ENCODE measurements at places on chromosomes 7 and 10. TPM values are rescaled to one million over a fixed set of nuclear protein-coding genes. Genes with fewer than 3 reads are reported as not detected.

Gene MMP21
- 0.18 TPM for total RNA-seq

Gene ITIH5
- total RNA-seq: 34.2 TPM

Gene TET1
- 20.6 TPM for total RNA-seq

Gene NUTM2E
- total RNA-seq: 0.35 TPM

Gene PAPOLB
- 0.22 TPM for total RNA-seq

Gene CCL24
- 0.13 TPM for total RNA-seq

Gene TMEM176A
- total RNA-seq: 6.2 TPM

Gene SPDYE5
- total RNA-seq: 0.04 TPM

DNA sequence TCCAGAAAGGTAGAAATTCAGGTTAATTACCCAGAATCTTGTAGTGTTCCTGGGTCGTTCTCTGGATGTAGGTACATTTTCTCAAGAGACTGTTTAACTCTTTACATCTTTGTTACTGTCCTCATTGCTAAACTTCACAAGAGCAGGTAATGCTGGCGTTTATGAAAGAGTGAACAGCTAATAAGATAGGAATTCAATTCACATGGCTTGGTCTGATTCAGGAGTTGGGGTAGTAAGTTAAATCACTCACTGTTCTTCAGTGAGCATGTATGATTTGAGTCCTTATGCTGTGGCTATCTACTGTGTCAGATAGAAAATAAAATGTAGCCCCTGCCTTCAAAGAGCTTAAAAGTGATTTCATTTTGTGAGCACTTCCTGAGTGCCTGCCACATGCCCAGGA is 480.0 kb downstream of the LRMDA start:
- no peak overlapping the region for H3K4me3 ChIP-seq
- no peak overlapping the region for H3K27ac ChIP-seq
- H3K36me3 ChIP-seq: no peaks in the 10 kb centered on the region
- DNase-seq: no peak
- H3K4me1 ChIP-seq: no peaks in the 10 kb centered on the region

GRCh38 chr7:101163279-101164070 is 1.9 kb downstream of the VGF start:
- H3K27me3 ChIP-seq: peaks cover 68% of the 10 kb centered on the region
- H3K36me3 ChIP-seq: peaks cover 21% of the 10 kb centered on the region
- H3K4me3 ChIP-seq: peak overlapping the region; percentile 17
- peaks cover 32% of the 10 kb centered on the region for H3K4me1 ChIP-seq
- no peak overlapping the region for H3K27ac ChIP-seq

GRCh38 chr10:73485320-73485719 is 10.5 kb downstream of the PPP3CB start:
- DNase-seq: peak; percentile 44
- peaks cover 13% of the 10 kb centered on the region for H3K36me3 ChIP-seq
- H3K27ac ChIP-seq: peak overlapping the region; percentile 40
- H3K4me3 ChIP-seq: no peak overlapping the region
- H3K4me1 ChIP-seq: no peaks in the 10 kb centered on the region

DNA sequence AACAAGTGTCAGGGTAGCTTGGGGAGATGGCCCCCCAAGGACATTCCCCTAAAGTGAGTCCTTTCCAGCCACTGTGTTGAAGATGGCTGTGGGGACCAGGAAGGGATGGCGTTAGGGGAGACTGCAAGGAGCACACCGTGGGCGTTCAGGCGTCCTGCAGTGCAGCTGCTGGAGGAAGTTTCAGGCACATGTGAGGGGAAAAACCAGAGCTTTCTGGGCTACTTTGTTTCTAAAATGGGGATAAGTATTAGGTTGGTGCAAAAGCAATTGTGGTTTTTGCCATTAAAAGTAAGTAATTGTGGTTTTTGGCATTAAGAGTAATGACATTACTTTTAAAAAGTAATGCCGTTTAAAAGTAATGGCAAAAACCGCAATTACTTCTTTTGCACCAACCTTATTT is 14.3 kb downstream of the PRF1 start:
- H3K36me3 ChIP-seq: no peaks in the 10 kb centered on the region
- H3K4me1 ChIP-seq: peaks cover 80% of the 10 kb centered on the region
- H3K27ac ChIP-seq: peak overlapping the region; percentile 91
- H3K4me3 ChIP-seq: no peak overlapping the region

- peak overlapping the region; percentile 31 for H3K27ac ChIP-seq
- H3K27me3 ChIP-seq: no peaks in the 10 kb centered on the region
- H3K4me3 ChIP-seq: no peak overlapping the region
These were observed 81.7 kb downstream of the NRP1 start for GRCh38 chr10:33252794-33253203.

- H3K36me3 ChIP-seq: no peaks in the 10 kb centered on the region
- H3K4me3 ChIP-seq: no peak overlapping the region
- H3K27me3 ChIP-seq: no peaks in the 10 kb centered on the region
- H3K4me1 ChIP-seq: no peaks in the 10 kb centered on the region
- no peak overlapping the region for H3K27ac ChIP-seq
These were observed 136.0 kb upstream of the WNT16 start for GRCh38 chr7:121192834-121193233.

DNA sequence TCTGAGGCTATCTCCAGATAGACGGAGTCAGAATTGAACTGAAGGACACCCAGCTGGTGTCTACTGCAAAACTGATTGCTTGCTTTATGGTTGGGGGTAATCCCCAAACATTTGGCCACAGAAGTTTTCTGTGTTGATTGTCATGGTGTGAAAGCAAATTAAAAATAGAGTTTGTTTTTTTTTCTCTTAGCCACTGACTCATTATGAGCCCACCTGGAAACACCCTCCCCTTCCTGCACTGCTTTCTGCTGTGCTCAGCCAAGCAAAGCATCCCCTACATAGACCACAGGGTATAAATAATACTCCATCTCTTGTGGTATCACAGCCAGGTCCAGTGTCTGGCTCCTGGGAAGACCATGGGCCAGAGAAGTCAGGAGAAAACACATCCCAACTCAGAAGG is 6.5 kb upstream of the VWC2 start:
- no peaks in the 10 kb centered on the region for H3K4me1 ChIP-seq
- no peak overlapping the region for H3K4me3 ChIP-seq
- H3K27me3 ChIP-seq: peaks cover 14% of the 10 kb centered on the region
- DNase-seq: no peak
- no peak overlapping the region for H3K27ac ChIP-seq

DNA sequence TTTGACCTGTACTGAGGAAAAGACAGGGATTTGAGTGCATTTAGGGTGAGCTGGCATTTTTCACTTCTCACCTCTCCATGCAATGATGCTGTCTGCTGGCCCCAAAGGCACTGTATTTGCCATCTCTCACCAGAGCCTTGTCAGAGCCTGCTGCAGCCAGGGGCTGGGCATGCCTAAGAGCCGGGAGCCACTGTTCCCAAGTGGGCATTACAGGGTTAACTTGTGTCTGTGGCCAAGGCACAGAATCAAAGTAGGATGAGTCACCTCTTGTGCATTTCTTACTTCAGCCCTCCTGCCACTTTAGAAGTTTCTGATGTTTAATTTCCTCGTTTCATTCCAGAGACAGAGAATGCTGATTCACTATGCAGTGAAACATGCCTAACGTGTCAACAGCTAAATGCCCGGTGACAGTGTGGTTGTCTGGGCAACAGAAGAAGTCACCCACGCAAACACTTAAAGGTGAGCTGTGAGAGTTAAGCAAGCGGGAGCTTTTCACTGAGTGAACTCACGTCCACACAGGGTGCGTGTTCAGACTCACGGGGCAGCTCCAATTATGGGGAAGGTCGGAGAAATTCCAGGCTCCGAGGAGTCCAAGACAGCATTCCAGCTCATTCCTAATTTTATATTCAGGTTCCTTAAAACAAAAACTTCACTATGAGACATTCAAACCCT is 57.1 kb upstream of the IGFBP3 start:
- H3K4me1 ChIP-seq: peaks cover 19% of the 10 kb centered on the region
- peaks cover 2% of the 10 kb centered on the region for H3K27me3 ChIP-seq
- H3K27ac ChIP-seq: peak overlapping the region; percentile 67
- no peaks in the 10 kb centered on the region for H3K36me3 ChIP-seq

DNA sequence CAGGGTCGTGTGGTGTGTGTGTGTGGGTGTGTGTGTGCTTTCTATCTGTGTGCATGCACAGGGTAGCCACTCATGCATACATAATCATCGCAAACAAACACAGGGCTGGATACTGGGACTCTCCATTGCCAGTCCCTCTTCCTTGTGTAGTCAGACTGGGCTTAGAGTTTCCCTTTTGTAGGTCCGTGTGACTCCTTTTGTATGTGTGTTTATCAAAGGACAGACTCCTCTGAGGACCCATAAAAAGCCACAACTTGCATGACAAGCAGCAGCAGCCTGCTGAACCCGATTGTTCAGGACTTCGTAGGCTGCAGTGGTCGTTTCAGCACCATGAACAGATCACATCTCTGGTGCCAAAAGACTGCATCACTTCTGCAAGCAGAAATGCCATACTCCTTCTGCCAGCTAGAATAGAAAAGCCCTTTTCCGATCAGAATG is 895 bp downstream of the VSTM2A start:
- no peak overlapping the region for H3K27ac ChIP-seq
- H3K36me3 ChIP-seq: no peaks in the 10 kb centered on the region
- H3K4me1 ChIP-seq: peaks cover 9% of the 10 kb centered on the region
- peak; percentile 62 for DNase-seq
- H3K4me3 ChIP-seq: no peak overlapping the region

DNA sequence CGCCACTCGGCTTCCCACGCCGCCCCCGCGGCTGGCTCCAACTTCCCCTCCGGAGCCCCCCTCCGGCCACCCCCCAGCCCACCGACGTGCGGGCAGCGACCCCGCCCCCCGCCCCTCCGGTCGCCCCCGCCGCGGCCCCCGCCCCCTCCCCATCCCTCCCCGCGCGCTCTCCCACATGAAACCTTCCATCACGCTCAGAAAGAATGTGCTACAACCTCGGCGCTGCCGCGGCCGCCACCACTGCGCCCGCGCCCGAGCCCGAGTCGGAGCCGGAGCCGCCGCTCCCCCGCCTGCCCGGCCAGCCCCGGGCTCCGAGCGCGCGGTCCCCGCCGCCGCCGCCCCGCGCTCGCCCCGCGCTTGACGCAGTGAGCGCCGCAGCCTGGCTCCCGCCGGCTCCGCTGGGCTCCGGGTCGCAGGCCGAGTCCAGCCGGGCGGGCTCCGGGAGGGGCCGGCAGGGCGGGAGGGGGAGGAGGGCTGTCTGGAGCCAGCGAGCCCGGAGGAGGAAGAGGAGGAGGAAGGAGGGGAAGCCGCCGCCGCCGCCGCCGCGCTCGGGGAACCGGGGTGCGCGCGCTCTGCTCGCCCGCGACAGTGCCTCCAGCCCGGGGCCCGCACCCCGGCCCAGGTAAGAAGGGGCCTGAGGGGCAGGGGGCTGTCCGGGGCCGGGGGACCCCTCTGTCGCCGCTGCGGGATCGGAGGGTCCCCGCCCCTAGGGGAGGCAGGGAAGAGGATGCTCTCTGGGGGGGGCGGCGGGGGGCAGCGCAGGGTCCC is 4.3 kb upstream of the ELFN1 start:
- peaks cover 37% of the 10 kb centered on the region for H3K4me1 ChIP-seq
- H3K4me3 ChIP-seq: peak overlapping the region; percentile 66
- H3K36me3 ChIP-seq: no peaks in the 10 kb centered on the region

- peak within 1 kb of the TSS; percentile 95 for H3K4me3 ChIP-seq
- no peaks in the 10 kb centered on the region for H3K4me1 ChIP-seq
These were observed at the start of gene BET1 for GRCh38 chr7:94004024-94004951. TSS of gene BET1 (minus strand) at chr7:94004355. CDS start at chr7:94004216, 139 bp downstream.

GRCh38 chr7:152344253-152344652 is 91.5 kb downstream of the KMT2C start:
- no peak overlapping the region for H3K4me3 ChIP-seq
- no peak overlapping the region for H3K27ac ChIP-seq
- no peak for DNase-seq
- peaks cover 4% of the 10 kb centered on the region for H3K36me3 ChIP-seq
- no peaks in the 10 kb centered on the region for H3K27me3 ChIP-seq
- peaks cover 2% of the 10 kb centered on the region for H3K4me1 ChIP-seq

DNA sequence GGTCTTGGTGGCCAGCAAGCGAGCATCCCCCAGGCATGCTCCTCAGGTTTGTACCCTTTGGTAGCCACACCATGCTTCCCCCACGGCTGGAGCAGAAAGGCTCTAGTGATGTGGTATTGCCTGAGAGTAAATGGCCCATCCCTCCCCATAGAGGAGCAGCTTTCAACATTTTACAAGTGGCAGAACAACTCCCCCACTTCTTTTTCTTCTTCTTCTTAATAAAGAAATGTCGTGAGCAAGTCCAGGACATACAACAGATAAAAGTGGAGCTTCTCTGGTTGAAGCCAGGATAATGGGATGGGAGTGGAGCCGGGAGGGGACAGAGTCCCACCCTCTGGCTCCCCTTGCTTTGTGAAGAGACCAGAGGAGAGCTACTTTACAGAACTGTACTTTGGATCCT is 131.5 kb downstream of the ANLN start:
- DNase-seq: no peak
- peaks cover 5% of the 10 kb centered on the region for H3K27me3 ChIP-seq
- H3K27ac ChIP-seq: no peak overlapping the region
- H3K4me3 ChIP-seq: no peak overlapping the region
- no peaks in the 10 kb centered on the region for H3K36me3 ChIP-seq
- H3K4me1 ChIP-seq: no peaks in the 10 kb centered on the region

DNA sequence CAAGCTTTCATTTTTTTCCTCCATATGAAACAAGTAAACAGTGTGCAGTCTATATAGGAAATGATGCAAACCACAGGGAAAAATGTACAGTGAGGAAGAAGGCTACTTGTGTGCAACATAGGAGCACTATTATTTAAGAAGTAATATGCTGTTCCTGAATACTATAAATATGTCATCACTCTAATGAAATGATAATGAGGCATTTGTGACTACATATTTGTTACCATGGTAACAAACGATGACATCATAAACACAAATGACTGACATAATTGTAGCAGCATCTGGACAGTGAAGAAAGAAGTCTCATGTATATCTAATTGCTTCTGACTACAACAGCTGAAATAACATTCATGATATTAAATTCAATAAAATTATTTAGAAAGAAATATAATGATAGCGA is 164.8 kb downstream of the C7orf25 start:
- H3K27me3 ChIP-seq: no peaks in the 10 kb centered on the region
- no peak overlapping the region for H3K4me3 ChIP-seq
- no peaks in the 10 kb centered on the region for H3K36me3 ChIP-seq
- peaks cover 14% of the 10 kb centered on the region for H3K4me1 ChIP-seq
- peak overlapping the region; percentile 71 for H3K27ac ChIP-seq

DNA sequence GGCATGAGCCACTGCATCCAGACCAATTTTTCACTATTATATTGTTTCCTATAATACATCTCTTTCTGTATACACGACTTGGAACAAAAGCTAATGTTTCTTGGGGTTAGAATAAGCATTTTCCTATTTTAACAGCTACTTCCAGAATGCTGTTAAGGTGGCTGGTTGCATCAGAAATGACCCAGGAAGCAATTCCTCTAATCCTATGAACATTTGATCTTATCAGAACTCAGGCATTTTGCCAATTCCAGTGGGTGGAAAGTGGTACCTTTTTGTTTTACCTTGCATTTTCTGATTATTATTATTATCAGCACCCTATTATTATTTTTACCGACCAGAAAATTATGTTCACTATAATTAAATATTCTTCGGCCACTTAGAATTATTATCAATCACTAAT is 73.3 kb downstream of the NDUFB2 start:
- DNase-seq: no peak
- no peak overlapping the region for H3K4me3 ChIP-seq
- peaks cover 27% of the 10 kb centered on the region for H3K36me3 ChIP-seq
- no peaks in the 10 kb centered on the region for H3K27me3 ChIP-seq
- H3K27ac ChIP-seq: no peak overlapping the region

- H3K27me3 ChIP-seq: no peaks in the 10 kb centered on the region
- H3K4me1 ChIP-seq: peaks cover 16% of the 10 kb centered on the region
- H3K36me3 ChIP-seq: peaks cover 37% of the 10 kb centered on the region
These were observed 16.3 kb downstream of the VSTM4 start for GRCh38 chr10:49099046-49099445.

- H3K27me3 ChIP-seq: peaks cover 2% of the 10 kb centered on the region
- peak; percentile 71 for DNase-seq
- no peaks in the 10 kb centered on the region for H3K36me3 ChIP-seq
- H3K4me3 ChIP-seq: no peak overlapping the region
- peak overlapping the region; percentile 71 for H3K27ac ChIP-seq
These were observed 200.8 kb downstream of the ADRA2A start for GRCh38 chr10:111277661-111278060.
